T-helper 1 cell (primary cell): ENCODE measurements at places on chromosomes 5 and 9.
A peak's percentile ranks its signal among the peaks of the same experiment; 100 is the strongest.

DNA sequence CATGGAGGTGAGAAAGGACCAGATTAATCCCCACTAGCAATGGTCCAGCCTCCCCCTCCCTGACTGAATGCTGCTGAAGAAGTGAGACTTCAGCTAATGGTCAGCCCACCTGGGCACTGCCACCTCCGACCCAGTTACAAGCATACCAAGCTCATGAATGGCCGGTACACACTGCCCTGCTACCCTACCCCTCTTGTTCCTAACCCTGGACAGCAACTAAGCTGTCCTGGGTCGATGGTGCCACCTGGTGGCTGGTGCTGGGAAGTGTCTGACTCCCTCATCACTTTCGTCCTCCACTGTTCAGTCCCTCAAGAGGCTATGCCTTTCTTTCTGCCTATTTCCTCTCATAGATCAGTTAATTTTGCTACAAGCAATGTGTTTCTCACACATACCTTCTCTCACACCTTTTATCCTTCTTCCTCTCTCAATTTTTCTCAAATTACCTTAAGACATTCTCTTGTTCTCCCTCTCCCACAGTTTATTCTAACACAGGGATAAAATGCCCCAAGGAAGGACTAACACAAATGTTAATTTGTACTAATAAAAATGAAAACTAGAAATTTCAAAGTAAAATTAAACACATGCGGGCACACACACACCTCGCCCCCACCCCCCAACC, 42.4 kb downstream of the PAX5 start:
- peak; percentile 49 for DNase-seq

DNA sequence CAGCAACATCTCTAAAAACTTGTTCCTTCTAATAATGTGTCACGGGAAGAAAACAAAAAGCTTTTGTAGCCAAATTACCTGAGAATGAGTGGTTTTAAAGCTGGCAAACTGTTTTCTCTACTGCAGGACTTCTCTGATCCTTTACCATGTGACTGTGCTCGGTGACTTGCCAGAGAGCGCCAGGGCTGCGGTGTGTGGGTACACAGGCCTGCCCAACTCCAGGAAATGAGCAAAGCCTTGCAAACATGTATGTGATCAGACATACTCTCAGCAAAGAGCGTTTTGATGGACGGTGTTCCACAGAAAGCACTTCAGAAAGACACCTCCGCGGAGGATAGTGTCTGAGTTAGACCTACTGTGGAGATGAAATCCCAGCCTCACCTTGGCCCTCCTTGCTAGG, 157.3 kb downstream of the SPOCK1 start:
- no peak for DNase-seq

GRCh38 chr9:78898234-78898633, 601.3 kb downstream of the PSAT1 start:
- DNase-seq = no peak

DNA sequence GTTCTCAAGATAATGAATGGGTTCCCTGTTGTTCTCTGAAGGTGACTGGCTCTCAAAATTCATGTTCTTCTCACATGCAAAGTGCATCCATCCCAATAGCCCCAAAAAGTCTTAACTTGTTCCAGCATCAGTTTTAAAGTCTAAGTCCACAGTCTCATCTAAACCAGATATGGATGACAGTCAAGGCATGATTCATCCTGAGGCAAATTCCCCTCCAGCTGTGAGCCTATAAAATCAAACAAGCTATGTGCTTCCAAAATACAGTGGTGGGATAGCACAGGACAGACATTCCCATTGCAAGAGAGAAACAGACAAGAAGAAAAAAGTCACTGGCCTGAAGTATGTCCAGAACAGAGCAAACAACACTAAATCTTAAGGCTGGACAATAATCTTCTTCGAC, 25.4 kb downstream of the FBXO10 start:
- no peak for DNase-seq

DNA sequence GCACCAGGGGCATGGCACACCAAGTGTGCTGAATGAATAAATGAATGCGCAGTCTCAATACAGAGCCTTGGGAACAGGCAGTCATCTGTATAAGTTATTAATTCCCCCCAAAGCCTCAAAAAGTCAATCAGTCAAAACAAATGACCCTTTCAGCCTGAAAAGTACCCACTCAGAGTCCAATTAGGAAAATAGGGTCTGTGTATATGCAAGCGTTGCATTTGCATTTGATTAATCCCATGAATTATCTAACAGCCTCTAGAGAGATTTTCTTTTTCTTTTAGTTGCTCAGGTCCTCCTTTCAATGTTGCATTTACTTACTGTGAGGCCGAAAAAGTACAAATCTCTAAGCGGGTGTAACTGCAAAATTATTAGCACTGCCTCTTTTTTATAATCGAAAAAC, 23.4 kb downstream of the PTCH1 start:
- DNase-seq = no peak

- no peak for DNase-seq
Measured at GRCh38 chr9:113632776-113633590, 169.5 kb downstream of the RGS3 start.
